ENCODE measurements at places on chromosomes 3 and 15.
A peak's percentile ranks its signal among the peaks of the same experiment; 100 is the strongest.

- DNase-seq = no peak
Measured at GRCh38 chr15:34085746-34086145, 15.9 kb downstream of the EMC7 start.

DNA sequence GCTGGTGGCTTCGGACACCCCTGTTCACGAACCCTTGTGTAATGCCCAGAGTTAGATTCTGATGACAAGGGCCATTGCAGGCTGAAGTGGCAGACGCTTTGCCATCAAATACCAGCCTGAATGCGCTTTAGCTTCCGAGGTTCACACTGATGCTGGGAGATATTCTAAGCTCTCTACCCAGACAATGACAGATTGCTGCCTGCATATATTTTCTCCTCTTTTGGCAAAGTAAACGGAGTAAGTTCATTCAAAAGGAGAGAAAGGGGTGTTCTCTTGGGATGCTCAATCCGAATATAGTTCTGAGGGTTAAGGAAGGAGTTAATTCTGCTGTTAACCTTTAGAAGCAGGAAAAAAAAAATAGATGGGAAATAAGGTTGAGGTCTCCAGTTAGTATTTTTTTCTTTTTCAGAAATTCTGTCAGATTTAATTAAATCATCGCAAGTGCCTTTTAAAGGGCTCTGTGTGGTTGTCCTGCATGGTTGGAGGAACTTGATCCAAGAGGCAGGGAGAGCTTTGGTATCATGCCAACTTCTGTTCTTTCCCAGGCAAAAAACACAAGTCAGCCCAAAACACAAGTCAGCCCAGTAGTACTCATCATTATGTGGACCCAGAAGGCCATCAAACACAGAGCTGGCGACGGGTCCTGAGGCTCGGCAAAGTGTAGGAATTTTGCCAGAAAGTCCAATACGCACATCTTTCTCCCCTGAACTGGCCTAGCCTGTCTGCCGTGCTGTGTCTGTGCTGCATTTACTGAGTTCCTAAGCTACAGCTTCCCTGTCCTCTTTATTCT, 70.9 kb upstream of the ST8SIA2 start:
- no peak for DNase-seq

DNA sequence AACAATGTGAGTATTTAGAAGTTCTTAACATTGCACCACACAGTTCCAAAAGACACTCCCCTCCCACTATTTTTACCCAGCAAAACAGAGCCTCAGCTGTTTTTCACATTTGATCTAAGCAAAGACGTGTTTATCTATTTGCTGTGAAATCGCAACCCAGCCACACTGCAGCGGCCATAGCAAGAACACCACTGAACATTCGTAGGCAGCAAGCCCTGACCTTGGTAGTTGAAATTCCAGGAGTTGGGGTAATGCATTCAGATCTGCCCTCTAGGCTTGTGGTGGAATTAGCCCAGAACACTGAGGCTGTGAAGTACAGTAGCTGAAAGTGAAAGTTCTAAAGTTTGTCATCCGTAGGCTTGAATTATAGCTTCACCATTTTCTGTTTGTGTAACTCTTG, 17.1 kb upstream of the SLC24A5 start:
- no peak for DNase-seq

DNA sequence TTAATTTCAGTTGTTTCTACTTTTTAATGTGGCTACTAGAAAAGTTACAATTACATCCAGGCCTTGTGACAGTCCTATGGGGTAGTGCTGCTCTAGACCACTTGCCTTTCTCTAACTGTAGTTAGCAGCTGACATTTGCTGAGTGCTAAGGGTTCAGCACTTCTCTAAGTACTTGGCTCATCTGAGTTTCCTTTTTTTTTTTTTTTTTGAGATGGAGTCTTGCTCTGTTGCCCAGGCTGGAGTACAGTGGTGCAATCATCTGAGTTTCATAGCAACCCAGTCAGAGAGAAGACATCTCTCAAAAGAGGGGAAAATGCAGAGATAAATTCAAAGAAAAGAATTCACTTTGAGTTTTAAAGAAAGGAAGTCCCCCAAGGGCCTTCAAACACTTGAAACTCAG, 130.8 kb downstream of the MYLK start:
- DNase-seq = no peak

DNA sequence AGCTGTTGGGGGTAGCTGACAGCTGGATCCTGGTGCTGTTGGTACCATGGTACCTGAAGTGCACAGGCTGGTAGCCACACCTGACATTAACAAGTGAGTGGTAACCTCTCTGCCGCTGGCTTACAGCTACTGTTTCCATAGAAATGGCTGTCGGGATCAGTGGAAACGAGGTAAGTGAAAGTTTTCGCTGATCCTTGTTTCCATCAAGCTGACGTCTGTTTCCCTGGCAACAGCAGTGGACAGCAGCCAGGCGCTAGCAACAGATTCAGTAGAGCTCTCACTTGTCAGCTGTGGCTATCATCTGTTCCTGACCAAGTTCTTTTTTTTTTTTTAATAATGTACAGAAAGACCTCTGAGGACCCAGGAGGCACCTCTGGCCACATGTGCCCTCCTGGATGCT, 166.2 kb downstream of the CHDH start:
- no peak for DNase-seq

- DNase-seq = no peak
Measured at GRCh38 chr3:150433347-150433746, 25.2 kb downstream of the TSC22D2 start.

- DNase-seq = no peak
Measured at GRCh38 chr3:22103423-22103822, 352.4 kb upstream of the ZNF385D start.

GRCh38 chr15:70795311-70795665, 31.9 kb upstream of the UACA start:
- no peak for DNase-seq

GRCh38 chr3:5568451-5568850, 380.9 kb downstream of the EDEM1 start:
- no peak for DNase-seq

- no peak for DNase-seq
Measured at GRCh38 chr3:128082546-128082945, 30.3 kb downstream of the SEC61A1 start.

DNA sequence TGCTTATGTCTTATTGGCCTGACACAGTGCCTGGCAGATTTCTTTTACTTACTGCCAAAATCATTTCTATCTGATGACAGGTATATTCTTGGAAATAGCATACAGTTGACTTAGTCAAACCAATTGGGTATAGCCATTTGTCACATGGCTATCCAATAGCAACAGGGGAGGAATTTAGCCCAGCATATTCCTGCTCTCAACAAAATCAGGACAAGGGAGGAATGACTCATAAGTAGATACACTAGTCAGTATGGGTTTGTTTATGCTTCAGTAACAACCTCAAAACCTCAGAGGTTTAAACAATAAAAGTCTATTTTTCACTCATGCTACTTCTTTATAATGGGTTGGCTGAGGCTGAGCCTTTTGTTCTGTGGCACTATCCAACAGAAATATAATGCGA, 38.0 kb upstream of the VILL start:
- DNase-seq = no peak

GRCh38 chr15:23642413-23643044, 5.1 kb downstream of the MAGEL2 start:
- DNase-seq = peak; percentile 10

- DNase-seq = no peak
Measured at GRCh38 chr3:151843275-151843674, 29.4 kb downstream of the AADAC start.

DNA sequence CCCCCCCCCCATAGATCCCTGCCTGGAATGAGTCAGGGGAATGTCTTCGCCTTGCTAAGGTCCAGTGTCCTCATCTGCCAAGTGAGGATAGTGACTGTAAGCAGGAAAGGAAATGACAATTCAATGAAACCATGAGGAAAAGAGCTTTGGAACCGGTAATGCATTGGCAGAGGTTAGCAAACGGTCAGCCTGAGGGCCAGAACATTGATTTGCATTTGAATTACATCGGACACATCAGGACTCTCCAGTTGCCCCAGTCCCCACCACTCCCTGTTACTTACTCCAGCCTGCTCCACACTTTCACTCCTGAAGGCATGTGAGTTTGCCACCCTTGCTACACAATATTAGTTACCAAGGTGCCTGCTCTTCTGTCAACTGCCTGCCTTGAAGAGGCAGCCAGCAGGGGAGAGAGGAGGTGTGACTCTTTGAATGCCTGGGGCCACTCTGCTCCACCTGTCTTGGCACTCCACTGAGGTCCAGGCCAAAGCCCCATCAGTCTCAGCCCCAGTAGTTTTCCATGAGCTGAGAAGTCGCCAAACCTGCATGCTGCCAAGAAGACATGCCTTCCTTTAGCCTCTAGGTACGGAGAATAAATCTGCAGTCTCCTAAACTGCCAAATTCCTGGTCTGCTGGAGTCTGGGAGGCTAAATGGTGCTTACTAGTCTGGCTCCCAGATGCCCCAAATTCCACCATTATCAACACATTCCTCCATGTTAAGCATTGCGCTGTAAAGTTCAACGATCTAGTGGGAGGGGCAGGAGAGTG, 191.7 kb upstream of the TLE3 start:
- no peak for DNase-seq

GRCh38 chr15:74523982-74524381, 17.0 kb upstream of the ARID3B start:
- DNase-seq = no peak

GRCh38 chr3:69998759-69999139, 784 bp upstream of the SAMMSON start:
- DNase-seq = no peak

DNA sequence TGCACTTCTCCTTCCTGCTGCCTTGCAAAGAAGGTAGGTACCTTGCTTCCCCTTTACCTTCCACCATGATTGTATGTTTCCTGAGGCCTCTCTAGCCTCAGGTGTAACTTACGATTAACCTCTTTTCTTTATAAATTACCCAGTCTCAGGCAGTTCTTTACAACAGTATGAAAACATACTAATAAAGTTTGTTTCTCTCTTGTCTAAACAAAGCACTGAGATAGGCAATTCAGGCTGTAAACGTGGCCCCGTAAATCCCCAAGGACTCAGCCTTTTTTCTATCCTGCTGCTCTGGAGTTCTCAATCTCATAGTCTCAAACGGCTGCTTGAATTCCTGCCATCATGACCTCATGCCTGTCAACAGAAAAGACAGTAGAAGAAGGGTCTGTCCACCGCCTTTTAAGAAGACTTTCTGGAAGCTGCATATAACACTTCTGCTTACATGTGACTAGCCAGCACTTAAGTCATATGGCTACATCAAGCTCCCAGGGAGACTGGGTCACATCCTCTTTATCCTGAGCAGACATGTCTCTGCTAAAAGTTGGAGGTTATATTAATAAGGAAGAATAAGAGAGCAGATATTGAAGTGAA, 257.8 kb downstream of the EBLN2 start:
- DNase-seq = no peak

DNA sequence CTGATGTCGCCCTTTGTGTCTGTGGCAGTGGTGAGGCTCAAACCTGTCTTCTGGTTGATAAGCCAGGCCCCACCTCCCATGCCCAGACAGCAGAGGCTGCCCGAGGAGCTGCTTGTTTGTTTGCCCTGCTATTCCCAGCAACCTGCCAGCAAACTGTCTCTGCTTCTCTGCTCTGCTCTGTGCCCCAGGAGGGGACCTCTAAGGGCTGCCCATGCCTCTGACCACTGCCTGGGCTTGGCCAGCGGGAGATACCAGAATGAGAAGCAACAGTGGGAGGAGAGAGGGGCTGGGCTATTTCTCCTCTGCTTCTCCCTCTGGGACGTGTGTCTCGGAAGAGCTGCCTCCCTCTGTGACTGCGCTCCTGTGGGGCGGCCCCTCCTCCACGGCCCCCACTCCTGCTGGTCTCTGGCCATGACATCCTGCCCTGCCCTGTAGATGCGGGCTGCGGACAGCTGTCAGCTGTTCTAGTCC, 213.1 kb downstream of the RPLP1 start:
- no peak for DNase-seq

- DNase-seq = no peak
Measured at GRCh38 chr15:81754078-81754477, 291.7 kb downstream of the MEX3B start.

DNA sequence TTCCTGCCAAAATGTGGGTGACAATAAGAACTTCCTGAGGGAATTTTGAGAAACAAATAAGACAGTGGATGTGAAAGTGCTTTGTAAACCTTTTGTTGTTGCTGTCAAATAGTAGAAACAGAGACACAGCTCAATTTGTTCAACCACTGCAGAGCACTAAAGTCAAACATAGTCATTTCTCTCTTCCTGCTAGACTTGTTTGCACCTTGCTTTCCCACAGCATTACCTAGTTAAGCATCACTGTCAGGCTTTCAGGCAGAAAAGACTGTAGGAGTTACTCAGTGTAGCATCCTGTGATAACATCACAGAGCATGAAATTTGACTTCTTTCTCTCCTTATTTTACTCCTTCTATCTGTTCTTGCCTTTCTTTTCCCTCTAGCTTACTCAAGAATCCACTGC, 27.1 kb downstream of the SLC12A1 start:
- no peak for DNase-seq
